ENCODE measurements at places on chromosomes 6 and 20.
A peak's percentile ranks its signal among the peaks of the same experiment; 100 is the strongest.

DNA sequence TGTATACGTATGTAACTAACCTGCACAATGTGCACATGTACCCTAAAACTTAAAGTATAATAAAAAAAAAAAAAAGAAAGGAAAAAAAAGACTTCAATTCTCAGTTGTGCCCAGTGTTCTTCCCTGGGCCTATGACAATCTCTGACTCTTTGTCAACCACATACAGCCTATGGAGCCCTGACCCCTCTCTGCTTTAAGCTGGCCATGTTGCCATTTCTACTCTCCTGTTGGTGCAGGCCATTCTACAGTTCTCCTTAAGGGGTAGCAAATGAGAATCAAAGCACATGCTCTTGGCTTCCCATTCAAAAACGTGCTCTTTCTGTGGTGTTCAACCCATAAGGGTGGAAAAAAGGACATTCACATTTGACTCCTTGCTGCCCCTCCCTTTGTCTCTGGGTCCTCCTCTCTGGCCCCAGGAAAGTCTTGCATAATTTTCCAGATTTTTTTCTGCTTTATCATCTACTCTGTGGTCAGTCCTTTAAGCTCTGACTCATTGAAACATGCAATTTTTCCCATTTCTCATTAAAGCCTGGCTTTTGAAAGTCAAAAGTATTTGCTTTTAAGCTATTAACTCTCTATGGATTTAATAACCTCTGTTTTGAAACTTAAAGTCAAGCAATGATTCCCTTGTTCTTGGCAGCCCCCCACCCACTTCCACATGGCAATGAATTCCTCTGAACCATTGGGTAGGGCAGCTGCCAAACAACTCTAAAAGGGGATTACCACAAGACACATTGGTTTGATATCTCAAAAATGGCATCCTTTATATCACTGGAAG, 208.6 kb upstream of the MCHR2 start:
- DNase-seq, result no peak

GRCh38 chr6:63197741-63198140, 13.5 kb upstream of the FKBP1C start:
- DNase-seq, result no peak

- no peak for DNase-seq
These were observed 82.6 kb upstream of the PREP start for GRCh38 chr6:105485456-105485855.

DNA sequence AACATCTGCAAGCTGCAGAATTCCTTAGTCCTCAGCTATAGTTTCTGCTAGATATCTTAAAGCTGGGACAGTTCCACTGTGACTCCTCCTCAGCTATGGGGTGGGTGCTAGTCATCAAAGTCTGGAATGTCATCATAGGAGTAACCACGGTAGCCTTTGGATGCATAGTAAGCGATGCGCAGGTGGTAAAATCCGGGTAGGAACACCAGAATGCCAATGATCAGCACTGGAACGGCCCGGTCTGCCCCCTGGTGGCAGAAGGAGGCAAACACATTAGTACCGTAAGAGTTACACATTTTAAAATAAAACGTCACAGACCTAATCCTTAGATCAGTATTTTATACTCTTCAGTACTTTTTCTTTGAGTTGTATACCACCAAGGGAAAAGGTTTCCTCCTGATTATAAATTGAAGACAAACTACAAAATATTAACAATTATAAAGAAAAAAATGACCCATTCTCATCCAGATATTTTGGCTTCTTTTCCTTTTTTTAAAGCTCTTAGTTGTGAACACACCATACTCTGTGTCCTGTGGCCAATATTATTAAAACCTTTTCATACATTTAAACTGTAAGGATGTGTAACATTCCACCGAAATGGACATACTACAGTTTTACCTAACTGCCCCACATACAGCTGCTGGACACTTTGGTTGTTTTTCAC, 18.9 kb downstream of the PCNA start:
- DNase-seq, result peak; percentile 84

DNA sequence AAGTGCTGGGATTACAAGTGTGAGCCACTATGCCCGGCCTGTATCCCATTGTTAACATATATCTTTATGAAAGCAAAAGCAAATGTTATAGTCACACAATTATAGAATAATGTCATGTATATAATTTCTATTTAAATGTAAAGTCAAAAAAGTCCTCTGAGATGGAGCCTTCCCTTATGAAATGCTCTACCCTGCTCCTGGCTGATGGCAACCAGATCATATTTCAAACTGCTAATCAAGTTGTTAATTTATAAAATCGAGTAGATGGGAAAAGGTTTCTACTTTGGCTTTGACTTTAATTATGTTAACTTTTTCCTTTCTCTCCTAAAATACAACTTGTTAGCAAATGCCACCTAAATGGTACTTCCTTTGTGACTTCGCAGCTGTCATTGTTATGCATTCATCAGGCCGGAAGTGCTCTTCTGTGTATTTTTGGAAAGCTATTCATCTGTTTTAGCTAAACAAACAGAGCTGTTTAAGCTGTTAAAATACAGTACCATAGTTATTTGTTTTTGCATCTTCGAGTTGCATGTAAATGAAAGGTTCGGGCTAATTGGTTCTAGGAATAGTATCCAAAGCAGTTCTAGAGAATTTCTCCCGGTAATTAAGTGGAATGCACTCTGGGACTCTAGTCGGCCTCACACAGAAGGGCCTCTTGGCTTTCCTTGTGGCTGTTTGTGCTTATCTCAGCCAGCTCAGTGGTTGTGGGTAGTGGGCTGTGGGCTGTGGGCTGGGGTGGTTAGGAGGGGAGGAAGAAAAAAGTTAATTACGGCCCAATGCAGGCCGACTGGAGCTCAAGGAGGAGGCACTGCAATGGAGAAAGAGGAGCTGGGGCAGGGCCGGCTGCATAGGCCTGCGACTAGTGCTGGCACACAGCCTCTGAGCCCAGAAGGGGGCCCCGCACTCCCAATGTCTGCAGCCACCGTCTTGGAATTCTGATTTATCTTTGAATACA, 34.8 kb downstream of the SLC35D3 start:
- no peak for DNase-seq

GRCh38 chr6:35017411-35018181, 123.5 kb downstream of the TCP11 start:
- no peak for DNase-seq

GRCh38 chr6:136487759-136488425, 62.3 kb downstream of the MAP7 start:
- no peak for DNase-seq

DNA sequence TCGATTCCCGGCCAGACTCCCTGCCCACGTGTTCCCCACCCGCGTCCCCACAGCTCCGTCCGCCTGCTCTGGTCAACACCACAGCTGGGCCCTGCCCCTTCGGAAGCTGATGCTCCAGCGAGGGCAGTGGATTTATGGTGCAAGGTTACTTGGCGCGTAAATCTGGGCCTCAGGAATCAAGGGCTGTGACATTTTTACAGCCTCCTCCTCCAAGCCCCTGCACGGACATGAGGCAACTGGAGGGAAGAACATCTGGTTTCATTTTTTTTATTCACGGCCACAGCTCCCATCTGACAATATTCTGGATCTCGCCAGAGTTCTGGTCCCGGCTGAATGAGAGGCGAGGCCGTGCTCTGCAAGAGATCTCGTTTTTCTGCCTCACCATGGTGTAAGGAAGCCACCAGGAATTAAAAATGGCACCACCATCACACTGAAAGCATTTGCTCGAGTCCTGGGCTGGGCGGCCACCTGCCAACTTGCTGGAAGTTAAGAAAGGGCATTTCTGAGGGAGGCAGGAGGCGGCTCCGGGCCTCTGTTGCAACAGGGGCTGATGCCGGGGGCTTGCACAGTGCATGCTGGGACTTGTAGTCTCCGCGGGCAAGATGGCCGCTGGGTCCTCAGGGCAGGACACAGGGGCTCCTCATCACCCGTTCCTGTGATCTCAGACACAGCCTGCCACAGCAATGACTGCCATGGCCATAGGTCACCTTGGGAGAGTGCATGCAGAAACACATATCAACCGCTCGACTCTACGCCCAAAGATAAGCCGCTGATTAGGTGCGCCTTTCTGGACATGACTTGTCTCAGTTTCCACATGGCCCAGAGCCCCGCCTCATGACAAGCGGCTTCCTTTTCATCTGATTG, 148.5 kb downstream of the LY86 start:
- no peak for DNase-seq

DNA sequence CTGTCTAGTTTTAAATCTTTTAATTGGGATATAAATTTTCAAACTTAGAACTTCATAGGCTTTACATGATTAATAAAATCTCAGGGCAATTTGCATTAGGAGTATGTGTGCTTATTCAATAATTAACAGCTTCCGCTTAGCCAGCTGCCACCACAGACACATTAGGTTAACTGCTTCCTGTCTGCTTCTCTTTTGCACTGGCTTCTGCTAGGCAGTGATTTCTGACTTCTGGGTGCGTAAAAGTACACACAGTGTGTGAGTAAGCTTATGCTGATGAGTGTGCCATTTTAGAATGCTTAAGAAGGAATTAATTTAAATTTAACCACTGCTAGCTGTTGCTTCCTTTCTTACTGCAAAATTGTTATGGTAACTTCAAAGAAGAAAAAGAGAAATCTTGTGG, 73.9 kb downstream of the F13A1 start:
- no peak for DNase-seq

- DNase-seq, result no peak
These were observed 68.5 kb downstream of the ECT2L start for GRCh38 chr6:138864343-138864890.

GRCh38 chr6:88666901-88667300, 296.5 kb downstream of the RNGTT start:
- DNase-seq, result no peak

GRCh38 chr6:119463081-119463626, 113.6 kb upstream of the MAN1A1 start:
- DNase-seq, result peak; percentile 19

- no peak for DNase-seq
These were observed 97.3 kb upstream of the SHLD1 start for GRCh38 chr20:5652626-5653553.

DNA sequence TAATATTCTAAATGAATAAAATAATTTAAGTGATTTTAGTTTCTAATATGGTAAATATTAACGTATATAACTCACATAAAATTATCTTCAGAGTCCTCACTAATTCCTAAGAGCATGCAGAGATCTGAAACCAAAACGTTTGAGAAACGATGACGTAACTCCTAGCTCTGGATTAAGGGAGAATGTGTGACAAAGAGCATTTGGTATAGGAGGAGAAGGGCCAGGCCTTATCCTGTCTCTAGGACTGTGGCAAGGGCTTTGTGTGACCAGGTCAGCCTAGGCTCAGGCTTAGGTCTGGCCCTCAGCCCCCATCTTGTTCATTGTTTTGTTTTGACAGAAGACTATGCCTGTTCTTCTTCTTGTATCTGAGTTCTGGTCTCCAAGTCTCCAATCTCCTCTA, 19.2 kb upstream of the POLR1H start:
- DNase-seq, result no peak

DNA sequence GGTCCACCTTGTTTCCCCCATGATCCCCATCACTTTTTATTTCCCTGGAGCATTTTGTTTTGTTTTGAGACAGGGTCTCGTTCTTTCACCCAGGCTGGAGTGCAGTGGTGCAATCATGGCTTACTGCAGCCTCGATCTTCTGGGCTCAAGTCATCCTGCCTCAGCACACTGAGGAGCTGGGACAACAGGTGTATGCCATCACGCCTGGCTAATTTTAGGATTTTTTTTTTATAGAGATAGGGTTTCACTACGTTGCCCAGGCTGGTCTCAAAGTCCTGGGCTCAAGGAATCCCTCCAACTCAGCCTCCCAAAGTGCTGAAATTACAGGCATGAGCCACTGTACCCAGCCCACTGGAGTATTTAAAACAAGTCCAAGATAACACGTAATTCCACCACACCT, 179.9 kb downstream of the PREX1 start:
- DNase-seq, result no peak

GRCh38 chr6:113315879-113316278, 541.3 kb upstream of the MARCKS start:
- DNase-seq, result no peak

- DNase-seq, result no peak
These were observed 1143.9 kb upstream of the GJE1 start for GRCh38 chr6:140988780-140989179.

DNA sequence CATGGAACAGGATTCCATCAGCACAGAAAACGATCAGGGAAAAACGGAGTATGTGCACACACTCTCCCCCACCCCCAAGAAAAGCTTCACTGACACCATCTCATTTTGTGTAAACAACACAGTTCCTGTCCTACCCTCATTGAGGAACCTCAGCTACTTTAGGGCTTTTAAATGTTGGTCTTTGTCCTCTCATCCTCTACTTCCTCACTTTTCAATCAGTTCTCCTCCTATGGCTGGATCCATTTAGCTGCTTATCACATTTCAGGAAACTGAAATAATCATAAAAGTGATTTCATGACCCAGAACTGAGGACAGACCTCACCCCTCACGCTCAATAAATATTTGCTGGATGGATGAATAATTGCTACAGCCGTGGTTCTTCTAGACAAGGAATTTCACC, 33.1 kb upstream of the PNRC1 start:
- no peak for DNase-seq

- no peak for DNase-seq
These were observed 41.4 kb downstream of the DTNBP1 start for GRCh38 chr6:15621203-15622044.

DNA sequence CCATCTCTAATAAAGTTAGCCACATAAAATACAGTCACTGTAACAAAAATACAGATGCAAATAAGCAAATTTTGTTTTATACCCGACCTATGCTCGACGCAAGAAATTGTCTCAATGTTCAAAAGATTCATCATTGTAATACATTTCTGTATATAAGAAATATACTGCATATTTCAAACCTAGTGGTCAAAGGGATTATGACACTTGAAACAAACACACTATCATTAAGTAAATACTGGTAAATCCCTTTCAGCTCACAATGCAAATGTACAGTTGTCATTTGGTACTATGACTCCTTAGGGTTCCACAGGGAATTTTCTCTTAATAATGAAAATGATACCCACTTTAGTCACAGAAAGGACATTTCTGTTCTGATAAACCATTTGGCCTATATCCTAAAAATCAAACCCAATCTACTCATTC, 2.2 kb downstream of the HIVEP2 start:
- no peak for DNase-seq

- no peak for DNase-seq
These were observed 100.3 kb downstream of the ZNF217 start for GRCh38 chr20:53493311-53493857.

GRCh38 chr20:59247731-59248684, 52.4 kb upstream of the EDN3 start:
- DNase-seq, result no peak

DNA sequence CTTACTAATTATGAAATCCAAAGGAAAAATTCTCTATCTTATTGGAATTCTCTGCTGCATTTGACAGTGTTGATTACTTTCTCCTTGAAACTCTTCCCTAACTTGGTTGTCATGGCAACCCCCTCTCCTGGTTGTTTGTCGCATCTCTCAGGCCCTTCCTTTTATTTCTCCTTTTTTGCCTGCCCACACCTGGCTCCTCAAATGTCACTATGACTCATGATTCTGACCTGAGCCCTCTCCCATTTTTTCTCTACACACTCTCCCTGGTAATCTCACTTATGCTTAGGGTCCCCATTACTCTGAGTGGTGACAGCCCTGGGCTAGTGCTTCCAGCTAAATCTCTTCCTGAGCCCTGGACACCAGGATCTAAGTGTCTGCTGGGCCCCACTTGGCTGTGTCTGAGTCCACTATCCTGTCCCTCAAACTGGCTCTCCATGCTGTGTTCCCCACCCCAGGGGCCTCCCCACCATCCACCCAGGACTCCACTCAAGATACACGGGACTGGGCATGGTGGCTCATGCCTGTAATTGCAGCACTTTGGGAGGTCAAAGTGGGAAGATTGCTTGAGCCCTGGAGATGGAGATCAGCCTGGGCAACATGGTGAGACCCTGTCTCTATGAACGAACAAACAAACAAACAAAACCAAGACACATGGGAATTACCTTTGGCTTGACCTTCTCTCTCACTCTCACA, 16.5 kb upstream of the NNAT start:
- DNase-seq, result no peak
